Placental pericyte (primary cell): ENCODE measurements at places on chromosomes 2 and 18. TPM values are rescaled to one million over a fixed set of nuclear protein-coding genes. Genes with fewer than 3 reads are reported as not detected.

GREB1L gene
- total RNA-seq, result 0.44 and 5.3 TPM in 2 replicates

AGXT gene
- total RNA-seq, result not detected in 2 replicates

IL18RAP gene
- total RNA-seq, result not detected in 2 replicates

FAM237A gene
- not detected in 2 replicates for total RNA-seq

PKP4 gene
- 20.6 and 24.9 TPM in 2 replicates for total RNA-seq

SCG2 gene
- 3.0 and 5.3 TPM in 2 replicates for total RNA-seq

ASAP2 gene
- 40.9 and 76.5 TPM in 2 replicates for total RNA-seq

STARD6 gene
- total RNA-seq, result not detected in 2 replicates

C18orf54 gene
- total RNA-seq, result 0.66 and 8.9 TPM in 2 replicates

PSMA8 gene
- not detected in 2 replicates for total RNA-seq

ADCYAP1 gene
- not detected in 2 replicates for total RNA-seq

LOXL3 gene
- 2.0 and 2.9 TPM in 2 replicates for total RNA-seq

PSMD1 gene
- 130 and 184 TPM in 2 replicates for total RNA-seq

SLC38A11 gene
- total RNA-seq, result 0.57 TPM in 1 of 2 replicates, not detected in the other

EGR4 gene
- not detected in 2 replicates for total RNA-seq

TOGARAM2 gene
- total RNA-seq, result under 0.01 TPM in 2 replicates

PLCD4 gene
- 0.22 and 1.4 TPM in 2 replicates for total RNA-seq

KIF5C gene
- total RNA-seq, result under 0.01 and 0.14 TPM in 2 replicates

REG3A gene
- not detected in 2 replicates for total RNA-seq
